Transverse colon (tissue), 4 donors: ENCODE measurements at places on chromosomes 16 and 17.

DNA sequence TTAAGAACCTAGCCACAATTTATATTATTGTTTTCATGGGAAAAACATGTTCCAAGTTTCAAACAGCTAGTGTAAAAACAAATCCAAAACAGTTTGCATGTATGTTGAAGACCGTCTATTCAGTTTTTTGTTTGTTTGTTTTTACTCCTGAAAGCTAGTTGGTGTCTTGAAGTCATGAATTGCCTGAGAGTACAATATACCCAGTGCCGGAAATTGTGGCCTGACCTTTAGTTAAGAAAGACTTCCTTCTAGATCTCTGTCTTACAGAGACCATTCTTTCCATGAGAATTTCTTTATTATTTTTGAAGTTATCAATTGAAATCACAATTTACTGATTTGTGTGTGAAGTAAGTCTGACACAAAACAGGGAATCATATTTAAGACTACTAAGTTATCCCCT, 474.8 kb downstream of the KCNJ2 start:
- DNase-seq = no peak

GRCh38 chr16:67170168-67170948, at the start of gene NOL3:
Gene NOL3, plus strand, starts transcription at chr16:67170538.
- peak; percentile 88 for DNase-seq

DNA sequence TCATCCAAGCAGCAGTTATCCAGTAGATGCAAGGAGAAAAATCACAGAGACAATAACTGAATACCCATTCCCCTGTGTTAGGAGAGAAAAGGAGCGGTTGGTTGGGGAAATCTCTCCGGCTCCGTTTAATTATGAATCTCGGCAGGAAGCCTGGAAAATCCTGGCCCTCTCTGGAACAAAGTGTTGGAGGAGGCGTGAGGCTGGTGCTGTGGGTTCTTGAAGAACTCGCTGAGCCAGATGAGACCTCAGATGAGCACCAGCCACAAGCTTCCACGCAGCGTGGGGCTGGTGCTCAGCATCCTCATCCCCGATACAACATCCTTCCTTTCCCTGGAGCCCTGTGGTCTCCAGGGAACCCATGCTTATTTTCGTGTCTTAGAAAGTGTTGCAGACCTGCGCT, 39.7 kb downstream of the CACNG4 start:
- no peak for DNase-seq

DNA sequence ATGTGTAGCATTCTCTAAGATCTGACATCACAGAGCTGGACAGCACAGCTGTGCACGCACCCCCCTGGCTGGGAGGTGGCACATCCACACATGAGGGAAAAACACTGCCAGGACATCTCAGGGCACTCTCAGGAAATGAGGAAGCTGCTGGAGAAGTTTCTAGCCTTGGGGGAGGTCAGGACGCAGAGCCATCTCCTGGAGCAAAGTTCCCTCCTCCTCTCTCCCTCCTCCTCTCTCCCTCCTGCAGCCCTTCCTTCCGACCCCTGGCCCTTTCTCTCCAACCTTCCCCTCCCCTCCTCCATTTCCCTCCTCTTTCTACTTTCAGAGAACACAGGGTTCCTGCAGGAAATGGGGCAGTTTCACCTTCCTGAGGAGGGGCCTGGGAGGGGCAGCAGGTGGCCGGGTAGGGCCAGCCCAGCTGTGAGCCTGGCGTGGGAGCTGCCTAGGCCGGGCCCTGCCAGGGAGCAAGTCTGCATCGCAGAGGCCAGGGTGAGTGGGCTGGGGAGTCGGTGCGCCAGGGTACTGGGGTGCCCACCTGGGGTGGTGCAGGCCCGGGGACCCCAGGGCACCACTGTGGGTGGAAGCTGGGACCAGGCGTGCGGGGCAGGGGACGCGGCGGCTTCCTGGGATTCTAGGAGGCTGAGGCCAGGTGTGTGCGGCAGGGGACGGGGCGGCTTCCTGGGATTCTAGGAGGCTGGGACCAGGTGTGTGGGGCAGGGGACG, at the start of gene DPEP1:
TSS of gene DPEP1 (plus strand) at position 412 of the 723 bp plus-strand sequence. CDS start 16,769 bp downstream, outside the sequence.
- no peak for DNase-seq

GRCh38 chr17:29007456-29007855, 1.6 kb upstream of the SEZ6 start:
- DNase-seq = no peak

GRCh38 chr16:56289862-56290261, 98.6 kb downstream of the GNAO1 start:
- DNase-seq = no peak

- no peak for DNase-seq
These were observed 5.9 kb downstream of the DEF8 start for GRCh38 chr16:89954462-89954861.

DNA sequence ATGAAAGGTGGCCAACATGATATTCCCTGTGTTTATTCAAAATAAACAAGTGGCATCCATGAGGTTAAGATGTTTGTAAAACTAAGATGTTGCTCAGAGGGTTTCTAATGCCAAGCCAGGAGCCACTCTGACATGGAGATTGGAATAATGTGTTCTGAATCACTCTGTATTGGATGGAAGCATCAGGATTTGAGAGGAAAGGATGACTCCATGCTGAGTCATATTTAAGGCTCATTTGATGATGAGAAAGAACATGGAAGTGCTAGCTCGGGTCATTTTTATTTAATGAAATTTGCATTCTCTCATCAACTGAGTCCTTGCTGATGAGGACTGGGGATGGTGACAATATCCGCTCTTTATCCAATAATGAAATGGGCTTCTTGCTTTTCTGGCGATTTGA, 6.2 kb downstream of the VAT1L start:
- DNase-seq = no peak

DNA sequence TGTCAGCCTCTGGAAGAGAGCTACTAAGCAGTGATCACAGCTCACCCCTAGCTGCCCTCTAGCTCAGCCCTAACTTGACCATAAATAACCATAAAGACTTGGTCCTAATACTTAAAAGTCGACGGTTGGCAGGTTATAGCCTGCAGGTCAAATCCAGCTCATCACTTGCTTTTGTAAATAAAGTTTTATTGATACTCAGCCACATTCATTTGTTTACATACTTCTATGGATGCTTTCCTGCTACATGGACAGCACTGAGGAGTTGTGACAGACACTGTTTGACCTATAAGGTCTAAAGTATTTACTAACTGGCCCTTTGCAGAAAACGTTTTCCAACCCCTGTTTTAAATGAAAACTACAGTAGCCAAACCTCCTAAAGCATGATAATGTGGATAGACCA, 151.6 kb upstream of the ASIC2 start:
- no peak for DNase-seq

GRCh38 chr16:84153660-84154214, 8.6 kb downstream of the DNAAF1 start:
- DNase-seq = no peak

DNA sequence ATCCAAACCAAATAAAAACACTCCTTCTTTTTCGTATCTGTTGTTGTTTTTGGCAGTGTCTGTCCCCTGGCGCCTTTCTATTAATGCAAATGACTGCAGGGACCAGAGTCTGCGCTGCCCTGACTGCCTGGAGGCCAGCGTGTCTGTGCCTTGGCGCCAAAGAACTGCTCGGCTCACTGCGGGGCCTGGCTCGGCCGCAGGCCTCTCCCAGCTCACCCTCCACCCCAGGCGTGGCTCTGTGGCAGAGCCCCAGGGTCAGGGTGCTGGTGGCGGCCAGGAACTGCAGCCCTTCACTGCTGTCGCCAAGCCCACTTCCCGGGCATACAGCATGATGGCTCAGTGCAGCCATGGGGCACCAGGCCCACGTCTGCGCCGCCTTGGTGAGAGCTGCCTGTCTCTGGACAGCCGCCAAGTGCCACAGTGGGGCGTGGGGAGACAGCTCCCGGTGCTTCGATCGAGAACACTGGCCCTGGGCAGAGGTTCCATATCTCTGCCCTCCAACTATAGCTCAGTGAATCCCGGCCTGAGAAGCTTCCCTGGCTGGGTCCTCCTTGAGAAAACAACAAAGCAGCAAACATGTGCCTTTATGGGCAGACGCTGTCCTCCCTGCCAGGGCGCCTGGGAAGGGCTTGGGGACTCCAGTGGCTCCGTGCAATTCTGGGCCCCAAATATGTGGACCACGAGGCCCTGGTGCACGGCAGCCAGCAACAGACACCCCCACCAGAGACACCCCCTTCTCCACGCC, 11.1 kb downstream of the CANT1 start:
- DNase-seq = peak; percentile 88

DNA sequence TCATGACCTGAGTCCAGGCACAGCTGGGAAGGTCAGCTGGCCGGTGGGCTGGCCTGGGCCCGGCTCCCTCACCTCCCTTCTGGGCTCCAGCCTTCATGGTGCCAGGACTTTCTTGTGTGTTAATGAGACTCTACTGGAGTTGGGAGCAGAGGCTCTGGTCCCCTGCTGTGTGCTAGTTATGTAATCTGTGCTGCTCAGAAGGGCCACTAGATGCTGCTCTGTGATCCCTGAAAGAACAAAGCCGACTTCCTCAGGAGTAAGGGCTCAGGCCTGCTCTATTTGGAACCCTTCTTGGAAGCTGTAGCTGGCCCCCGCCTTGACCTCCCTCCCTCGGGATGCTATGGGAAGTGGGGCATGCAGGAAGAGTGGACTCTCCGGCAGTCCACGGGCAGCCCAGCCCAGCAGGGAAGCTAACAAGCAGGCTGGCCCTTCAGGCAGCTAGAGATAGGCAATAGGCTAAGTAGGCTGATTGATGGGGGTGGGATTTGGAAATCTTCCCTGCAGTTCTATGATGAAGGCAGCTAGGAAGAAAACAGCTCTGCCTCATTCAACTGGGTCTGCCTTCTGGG, 3.3 kb upstream of the CDK5R1 start:
- DNase-seq = no peak

GRCh38 chr17:79651266-79651665, 40.4 kb upstream of the RBFOX3 start:
- no peak for DNase-seq

DNA sequence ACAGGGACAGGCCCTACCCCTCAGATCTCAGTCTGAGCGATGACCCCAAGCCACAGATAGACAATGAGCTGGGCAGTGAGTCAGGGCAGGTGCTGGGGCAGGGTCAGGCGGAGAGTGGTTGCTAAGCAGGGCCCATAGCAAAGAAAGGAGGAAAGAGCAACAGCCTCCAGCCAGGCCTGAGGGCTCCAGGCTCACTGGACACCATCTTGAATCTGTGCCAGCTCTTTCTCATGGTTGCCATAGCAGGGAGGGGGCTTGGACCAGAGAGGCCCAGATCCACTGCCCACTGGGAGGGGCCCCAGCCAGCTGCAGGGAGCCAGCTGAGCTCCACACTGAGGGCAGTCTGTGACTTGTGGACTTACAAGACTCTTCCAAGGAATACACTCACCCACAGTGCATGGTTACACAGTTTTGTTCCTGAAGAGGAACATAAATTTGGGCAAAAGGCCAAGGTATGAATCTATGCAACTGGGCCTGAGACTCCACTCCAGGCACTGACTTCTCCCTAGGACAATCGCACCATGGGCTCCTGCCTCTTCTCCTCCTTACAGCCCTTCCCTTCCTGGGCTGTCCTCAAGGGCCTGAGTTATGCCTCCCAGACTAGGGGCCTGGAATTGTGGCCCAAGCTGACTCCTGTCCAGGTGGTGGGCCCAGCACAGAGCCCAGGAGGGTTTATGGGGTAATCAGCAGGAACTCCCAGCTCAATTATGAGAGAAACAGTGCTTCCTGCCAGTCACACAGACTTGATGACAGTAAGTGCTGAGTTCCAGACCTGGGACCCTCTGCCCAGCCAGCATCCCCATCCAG, 59.9 kb downstream of the BEAN1 start:
- no peak for DNase-seq

DNA sequence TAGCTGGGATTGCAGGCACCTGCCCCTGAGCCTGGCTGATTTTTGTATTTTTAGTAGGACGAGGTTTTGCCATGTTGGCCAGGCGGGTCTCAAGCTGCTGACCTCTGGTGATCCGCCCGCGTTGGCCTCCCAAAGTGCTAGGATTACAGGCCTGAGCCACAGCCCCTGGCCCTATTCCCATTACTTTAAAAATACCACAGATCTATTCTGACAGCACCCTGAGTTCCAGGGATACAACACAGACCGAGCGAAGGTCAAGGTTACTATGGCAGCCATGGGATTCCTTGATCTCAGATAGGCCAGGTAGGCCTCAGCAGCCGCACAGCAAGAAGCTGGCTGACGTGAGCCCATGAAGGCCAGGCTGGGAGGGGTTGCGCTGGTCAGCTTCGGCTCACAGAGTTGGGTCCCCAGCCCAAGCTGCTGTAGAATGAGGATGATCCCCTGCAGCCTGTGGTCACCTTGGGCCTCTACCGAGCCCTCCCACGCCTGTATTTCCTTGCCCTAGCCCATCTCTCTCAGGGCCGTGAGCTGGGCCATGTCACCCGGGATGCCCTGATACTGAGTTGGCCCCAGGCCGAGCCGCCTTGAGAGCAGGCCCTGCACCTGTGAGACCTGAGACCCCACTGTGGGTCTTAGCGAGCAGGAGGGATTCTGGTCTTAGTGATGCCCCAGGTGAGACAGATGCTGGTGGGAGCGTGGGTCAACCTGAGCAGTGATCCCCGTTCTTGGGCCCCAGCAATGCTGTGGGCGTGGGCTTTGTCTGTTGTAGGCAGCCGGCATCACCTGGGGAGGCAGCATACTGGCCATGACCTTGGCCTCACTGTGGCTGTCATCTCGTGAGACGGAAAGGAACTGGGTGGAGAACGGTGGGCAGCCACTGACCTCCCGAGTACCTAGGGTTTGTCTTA, 16.9 kb upstream of the RNF213 start:
- DNase-seq = no peak

DNA sequence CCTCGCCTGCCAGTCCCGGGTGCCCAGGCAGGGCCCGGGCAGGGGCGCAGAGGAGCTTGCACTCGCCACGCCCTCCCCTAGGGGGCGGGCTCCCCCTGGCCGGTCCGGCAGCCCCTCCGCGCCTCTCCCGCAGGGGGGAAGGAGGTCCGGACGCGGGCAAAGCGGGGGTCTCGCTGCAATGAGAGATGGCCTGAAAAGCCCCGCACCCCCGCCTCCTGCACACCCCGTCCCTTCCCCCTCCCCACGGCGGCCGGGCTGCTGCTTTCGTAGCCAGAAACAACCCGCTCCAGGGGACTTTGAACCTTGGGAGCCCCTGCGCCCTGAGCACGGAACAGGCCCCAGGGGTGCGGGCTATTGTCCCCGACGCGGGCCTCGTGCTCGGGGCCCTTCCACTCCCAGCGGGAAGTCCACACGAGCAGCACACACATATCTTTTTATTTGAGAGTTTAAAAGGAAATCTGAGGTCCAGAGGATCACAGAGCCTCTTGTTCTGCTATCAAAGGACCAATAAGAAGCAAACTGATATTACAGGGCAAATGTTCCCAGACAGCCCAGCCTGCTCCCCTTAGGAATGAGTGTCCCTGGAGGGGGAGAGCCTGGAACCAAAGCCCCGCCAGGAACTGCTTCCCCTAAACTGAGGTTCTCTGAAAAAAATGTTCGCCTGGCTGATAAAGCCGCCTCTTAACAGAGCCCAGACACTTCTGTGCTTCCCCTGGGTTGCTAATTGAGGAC, 5.8 kb upstream of the CBX4 start:
- DNase-seq = peak; percentile 68

GRCh38 chr16:57091200-57091974, 996 bp upstream of the CPNE2 start:
- peak; percentile 50 for DNase-seq

- DNase-seq = peak; percentile 23
These were observed 429 bp downstream of the KIF1C start for GRCh38 chr17:4998027-4998731.

- DNase-seq = peak; percentile 33
These were observed at the start of gene NGFR for GRCh38 chr17:49494986-49495841. Gene NGFR, plus strand, starts transcription at chr17:49495293. Its CDS starts 125 bp downstream, at chr17:49495418.
